Sigmoid colon (tissue), 7 donors: ENCODE measurements at places on chromosomes 3 and 15. TPM values are rescaled to one million over a fixed set of nuclear protein-coding genes. Genes with fewer than 3 reads are reported as not detected.

The ZNF770 gene
- 17.7 TPM for total RNA-seq

DNA sequence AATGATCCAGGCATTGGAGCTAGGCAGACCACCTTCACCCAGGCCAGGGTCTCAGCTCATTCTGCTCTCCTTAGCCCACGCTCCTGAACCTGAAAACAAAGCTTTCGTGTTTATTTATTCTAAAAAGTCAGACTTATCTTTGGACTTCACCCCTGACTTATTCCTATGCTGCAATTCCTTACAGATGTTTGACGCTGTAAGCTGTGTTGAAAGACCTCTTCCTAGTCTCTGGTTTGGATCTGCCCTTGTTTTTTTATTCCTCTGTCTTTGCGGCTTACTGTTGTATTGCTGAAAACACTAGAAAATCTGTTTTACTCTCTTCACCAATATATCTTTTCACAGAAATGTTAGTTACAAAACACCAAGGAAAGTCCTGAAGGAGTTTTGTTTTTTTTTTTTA, 40.5 kb upstream of the LDHAL6B start:
- no peaks in the 10 kb centered on the region for H3K4me1 ChIP-seq
- no peak for DNase-seq
- H3K27me3 ChIP-seq, result no peaks in the 10 kb centered on the region
- H3K36me3 ChIP-seq, result peaks cover 8% of the 10 kb centered on the region
- H3K4me3 ChIP-seq, result no peak overlapping the region

DNA sequence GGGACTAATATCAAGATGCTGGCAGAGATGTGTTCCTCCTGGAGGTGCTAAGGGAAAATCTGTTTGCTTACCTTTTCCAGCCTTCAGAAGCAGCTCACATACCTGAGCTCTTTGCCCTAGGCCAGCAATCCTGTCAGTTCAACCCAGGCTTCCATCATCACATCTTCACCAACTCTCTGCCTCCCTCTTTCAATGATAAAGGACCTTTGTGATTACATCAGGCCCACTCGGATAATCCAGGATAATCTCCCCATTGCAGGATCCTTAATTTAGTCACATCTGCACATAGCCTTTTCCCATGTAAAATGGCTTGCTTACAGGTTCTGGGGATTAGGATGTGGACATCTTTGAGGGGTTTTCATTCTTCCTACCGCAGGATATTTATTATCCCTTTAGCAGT, 58.3 kb downstream of the NSUN3 start:
- no peaks in the 10 kb centered on the region for H3K27me3 ChIP-seq
- H3K4me1 ChIP-seq, result no peaks in the 10 kb centered on the region
- H3K36me3 ChIP-seq, result peaks cover 13% of the 10 kb centered on the region
- H3K27ac ChIP-seq, result no peak overlapping the region
- no peak for DNase-seq

DNA sequence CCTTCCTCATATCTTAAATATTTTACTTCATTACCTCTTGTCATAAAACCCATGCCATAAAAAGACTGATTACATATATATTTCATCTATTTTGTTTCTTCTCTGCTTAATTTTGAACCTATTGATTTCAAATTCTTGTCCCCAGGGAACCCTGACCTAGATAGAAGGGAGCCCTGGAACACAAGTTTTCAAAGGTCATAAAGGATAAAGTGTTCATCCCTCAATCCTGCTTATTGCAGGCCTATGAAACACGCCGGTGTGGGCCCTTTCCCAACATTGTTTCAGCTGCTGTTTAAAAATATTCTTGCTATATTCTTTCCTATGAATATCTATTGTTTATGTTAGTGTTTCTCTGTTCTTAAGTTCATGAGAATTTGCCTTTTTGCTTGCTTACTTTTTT, 1389.5 kb upstream of the GBE1 start:
- no peaks in the 10 kb centered on the region for H3K36me3 ChIP-seq
- no peak for DNase-seq
- no peak overlapping the region for H3K27ac ChIP-seq

- peak overlapping the region; percentile 49 for H3K4me3 ChIP-seq
- H3K4me1 ChIP-seq, result no peaks in the 10 kb centered on the region
- peaks cover 19% of the 10 kb centered on the region for H3K27me3 ChIP-seq
- DNase-seq, result peak; percentile 58
- no peaks in the 10 kb centered on the region for H3K36me3 ChIP-seq
These were observed 121.4 kb downstream of the LMLN start for GRCh38 chr3:198081421-198081844.
